ENCODE measurements at places on chromosomes 11 and 22. TPM values are rescaled to one million over a fixed set of nuclear protein-coding genes. Genes with fewer than 3 reads are reported as not detected.

GRCh38 chr11:20125927-20126326, 34.3 kb downstream of the DBX1 start:
- no peak overlapping the region for H3K27ac ChIP-seq
- H3K4me1 ChIP-seq = no peaks in the 10 kb centered on the region
- H3K4me3 ChIP-seq = no peak overlapping the region
- DNase-seq = no peak

DNA sequence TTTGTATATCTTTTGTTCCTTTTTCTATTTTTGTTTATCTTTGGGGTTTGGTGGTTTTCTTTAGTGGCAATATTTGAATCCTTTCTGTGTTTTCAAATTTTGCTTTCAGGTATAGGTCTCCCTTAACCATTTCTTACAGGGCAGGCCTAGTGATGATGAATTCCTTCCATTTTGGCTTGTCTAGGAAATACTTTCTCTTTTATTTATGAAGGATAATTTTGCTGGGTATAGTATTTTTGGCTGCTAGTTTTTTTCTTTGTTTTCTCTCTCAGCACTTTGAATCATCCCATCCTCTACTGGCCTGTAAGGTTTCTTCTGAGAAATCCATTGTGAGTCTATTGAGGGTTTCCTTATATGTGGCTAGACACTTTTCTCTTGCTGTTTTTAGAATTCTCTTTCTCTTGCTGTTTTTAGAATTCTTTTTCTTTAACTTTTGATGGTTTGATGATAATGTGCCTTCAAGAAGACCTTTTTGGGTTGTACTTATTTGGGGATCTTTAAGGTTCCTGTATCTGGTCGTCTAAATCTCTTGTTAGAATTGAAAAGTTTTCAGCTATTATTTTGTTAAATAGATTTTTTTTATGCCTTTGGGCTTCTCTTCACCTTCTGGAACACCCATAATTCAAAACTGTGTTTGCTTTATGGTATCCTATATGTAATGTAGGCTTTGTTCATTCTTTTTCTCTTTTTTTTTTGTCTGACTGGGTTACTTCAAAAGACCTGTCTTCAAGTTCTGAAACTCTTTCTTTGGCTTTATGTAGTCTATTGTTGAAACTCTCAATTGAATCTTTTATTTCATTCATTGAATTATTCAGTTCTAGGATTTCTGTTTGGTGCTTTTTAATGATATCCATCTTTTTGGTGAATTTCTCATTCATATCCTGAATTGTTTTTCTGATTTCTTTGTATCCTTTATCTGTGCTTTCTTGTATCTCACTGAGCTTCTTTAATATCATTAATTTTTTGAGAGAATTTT, 24.5 kb downstream of the CFAP300 start:
- DNase-seq = no peak
- no peak overlapping the region for H3K4me3 ChIP-seq
- H3K27ac ChIP-seq = no peak overlapping the region
- H3K4me1 ChIP-seq = no peaks in the 10 kb centered on the region

DNA sequence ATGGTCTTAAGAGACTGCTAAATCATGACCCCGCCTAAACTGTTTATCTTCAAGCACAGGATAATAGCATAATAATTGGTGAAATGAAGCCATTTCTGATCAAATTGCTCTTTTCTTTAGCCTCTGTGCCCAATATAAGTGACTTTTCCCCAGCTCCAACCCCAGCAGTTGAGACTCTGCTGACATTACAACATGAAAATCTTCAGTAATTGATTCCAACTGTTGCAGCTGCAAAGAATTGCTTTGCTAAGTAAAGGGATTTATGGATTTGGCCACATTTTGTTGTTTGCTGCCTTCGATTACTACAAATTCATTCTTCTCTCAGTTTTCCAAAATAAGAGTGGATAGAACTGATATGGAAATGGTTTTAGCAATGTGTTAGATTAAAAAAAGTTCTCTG, 576.7 kb upstream of the LRRC4C start:
- no peak overlapping the region for H3K27ac ChIP-seq
- no peaks in the 10 kb centered on the region for H3K27me3 ChIP-seq
- H3K36me3 ChIP-seq = no peaks in the 10 kb centered on the region
- H3K4me1 ChIP-seq = no peaks in the 10 kb centered on the region
- H3K4me3 ChIP-seq = no peak overlapping the region
- DNase-seq = no peak

DNA sequence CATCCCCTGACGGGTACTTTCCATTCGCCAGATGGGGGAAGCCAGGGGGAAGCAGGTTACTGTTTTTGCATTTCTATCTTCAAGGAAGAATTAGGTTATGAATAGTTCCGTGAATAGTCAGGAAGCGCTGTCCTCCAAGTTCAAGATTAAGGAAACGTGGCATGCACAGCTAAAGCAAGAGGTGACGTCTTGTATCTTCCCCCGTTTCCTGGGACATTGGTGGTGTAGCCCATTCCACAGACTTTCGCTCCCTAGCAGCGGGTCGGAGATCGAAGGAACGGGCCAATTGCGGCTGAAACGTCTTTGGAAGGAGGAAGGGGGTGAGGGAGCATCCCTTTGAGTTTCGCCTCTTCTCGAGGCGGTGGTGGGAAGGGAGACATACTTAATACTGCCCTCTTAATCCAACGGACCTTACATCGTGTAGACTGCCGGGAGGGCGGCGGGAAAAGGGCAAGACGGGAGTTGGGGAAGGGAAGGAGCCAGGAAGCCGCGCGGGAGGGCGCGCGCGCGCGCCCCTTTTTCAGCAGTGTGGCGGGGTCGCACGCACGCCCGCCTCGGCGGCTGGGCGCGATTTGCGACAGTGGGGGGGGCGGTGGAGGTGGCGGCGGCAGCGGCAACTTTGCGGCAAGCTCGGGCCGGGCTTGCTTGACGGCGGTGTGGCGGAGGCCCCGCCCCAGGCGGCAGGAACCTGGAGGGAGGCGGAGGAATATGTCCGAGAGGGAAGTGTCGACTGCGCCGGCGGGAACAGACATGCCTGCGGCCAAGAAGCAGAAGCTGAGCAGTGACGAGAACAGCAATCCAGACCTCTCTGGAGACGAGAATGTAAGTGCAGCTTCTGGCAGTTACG, at the start of gene EED:
EED (plus strand) TSS at position 232 of the 847 bp plus-strand sequence; CDS start at position 709, 477 bp downstream.
- no peaks in the 10 kb centered on the region for H3K36me3 ChIP-seq
- H3K27ac ChIP-seq = peak within 1 kb of the TSS; percentile 100
- peaks cover 8% of the 10 kb centered on the region for H3K4me1 ChIP-seq
- DNase-seq = peak; percentile 79

DNA sequence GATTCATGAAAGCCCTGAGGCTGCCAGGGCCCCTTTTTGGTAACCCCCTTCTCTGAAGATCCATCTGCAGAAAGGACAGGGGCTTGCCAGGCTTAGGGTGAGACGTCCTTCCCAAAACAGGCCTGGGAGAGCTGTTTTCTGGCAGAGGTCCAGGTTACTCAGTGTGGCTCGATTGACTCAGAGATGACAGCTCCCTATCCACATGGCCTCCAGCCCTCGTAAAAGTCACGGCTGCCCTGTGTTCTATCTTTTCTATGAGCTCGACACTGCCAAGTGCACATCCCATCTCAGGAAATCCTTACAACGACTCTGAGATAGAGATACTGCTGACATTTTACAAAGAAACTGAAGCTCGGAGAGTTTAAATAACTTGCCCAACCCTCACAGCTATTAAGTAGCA, 20.4 kb downstream of the ADAMTS8 start:
- H3K27me3 ChIP-seq = no peaks in the 10 kb centered on the region
- DNase-seq = no peak
- H3K27ac ChIP-seq = no peak overlapping the region
- no peak overlapping the region for H3K4me3 ChIP-seq

DNA sequence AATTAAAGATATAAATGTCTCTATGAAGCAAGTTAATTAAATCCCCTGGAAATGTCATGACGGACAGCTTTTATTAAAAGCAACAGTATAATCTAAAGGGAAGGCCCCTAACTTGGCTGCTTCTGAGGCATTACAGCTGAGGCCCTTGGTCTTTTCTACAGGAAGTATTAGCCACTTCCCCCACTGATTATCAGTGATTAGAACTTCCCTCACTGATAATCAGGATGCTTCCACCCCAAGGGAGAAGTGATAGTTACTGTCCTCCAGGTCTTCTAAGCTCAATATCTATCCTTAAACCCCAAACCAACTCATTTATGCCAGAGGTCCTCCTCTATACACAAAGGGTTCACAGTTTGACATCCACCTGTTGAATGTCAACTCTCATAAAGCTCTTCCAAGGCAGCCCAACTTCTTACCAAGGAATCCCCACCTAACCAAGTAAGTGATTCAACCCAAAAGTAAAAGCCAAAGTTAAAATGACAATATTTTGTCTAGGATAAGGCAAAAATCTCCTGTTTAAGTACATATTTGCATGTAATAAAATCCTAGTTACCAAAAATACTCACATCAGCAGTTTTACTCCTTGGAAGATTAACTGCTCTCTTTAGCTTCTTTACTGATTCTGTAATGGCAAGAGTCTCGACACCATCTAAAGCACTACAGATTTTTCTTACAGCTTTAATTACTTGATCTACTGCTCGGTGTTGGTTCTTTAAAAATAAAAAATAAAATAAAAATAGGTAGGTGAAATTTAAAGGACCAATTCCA, 58.6 kb upstream of the RPS13 start:
- peaks cover 63% of the 10 kb centered on the region for H3K36me3 ChIP-seq
- no peaks in the 10 kb centered on the region for H3K4me1 ChIP-seq
- H3K27ac ChIP-seq = no peak overlapping the region
- DNase-seq = no peak
- H3K4me3 ChIP-seq = no peak overlapping the region

DNA sequence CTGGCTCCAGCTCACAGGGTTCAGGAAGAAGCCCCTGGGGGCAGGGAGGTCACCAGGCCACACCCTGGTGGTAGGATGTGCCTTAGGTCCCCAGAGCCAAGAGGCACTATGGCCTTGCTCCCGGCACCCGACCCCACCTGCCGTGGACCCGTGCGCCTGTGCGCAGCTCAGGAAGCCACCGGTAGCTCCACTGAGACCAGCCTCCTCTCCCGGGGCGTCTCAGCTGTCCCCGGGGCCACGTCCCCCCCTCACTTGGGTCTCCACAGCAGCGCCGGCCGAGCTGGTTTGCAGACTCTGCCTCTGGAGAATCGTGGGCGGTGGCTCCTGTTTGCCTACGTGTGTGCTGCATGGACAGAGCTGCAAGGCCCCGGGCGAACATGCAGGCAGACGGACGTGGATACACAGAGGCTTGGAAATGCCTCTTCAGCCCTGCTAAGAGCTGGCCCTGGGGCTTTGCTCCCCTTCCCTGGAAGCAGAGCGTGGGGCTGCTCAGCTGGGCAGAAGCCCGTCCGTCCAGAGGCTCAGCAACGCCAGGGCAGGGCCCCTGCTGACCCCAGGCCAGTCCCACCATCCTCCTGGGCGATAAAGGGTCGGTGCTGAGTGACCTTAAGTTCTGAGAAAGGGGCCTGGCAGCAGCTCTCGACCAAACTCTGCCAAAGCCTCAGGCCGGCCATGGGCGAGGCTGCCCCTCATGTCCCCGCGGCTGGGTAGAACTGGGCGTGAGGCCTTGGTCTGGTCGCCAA, 15.3 kb upstream of the MUC5B start:
- H3K36me3 ChIP-seq = no peaks in the 10 kb centered on the region
- no peak overlapping the region for H3K4me3 ChIP-seq
- H3K4me1 ChIP-seq = no peaks in the 10 kb centered on the region
- DNase-seq = no peak
- no peaks in the 10 kb centered on the region for H3K27me3 ChIP-seq
- H3K27ac ChIP-seq = no peak overlapping the region

DNA sequence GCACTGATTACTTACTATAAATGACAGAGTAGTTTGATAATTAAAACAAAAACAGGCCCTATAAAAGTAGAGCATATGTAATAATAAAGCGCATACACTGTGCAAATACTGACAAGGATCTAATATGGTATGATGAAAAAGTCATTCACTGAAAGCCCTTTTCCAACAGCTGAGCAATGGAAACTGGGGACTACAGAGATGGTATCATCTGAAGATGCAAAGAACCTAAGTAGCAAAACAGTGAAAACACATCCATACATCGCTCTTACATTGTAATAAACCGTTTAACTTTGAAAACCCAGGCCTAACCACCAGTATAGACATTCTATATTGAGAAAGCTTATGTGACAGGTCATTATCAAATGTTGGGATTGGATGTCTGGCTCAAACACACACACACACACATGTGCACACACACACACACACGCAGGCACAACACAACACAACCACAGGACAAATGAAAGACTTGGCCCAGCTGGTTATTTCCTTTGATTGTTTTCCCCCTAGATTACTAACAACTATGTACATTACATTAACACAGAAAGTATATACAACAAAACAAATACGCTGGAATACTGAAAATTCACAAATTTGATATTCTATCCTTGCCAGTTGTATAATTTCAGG, 119.5 kb downstream of the APOL5 start:
- no peak overlapping the region for H3K27ac ChIP-seq
- no peaks in the 10 kb centered on the region for H3K36me3 ChIP-seq
- H3K4me1 ChIP-seq = peaks cover 79% of the 10 kb centered on the region
- no peaks in the 10 kb centered on the region for H3K27me3 ChIP-seq
- DNase-seq = no peak
- H3K4me3 ChIP-seq = no peak overlapping the region

- peak overlapping the region; percentile 97 for H3K27ac ChIP-seq
- DNase-seq = peak; percentile 39
- H3K4me3 ChIP-seq = peak overlapping the region; percentile 73
- no peaks in the 10 kb centered on the region for H3K4me1 ChIP-seq
- no peaks in the 10 kb centered on the region for H3K27me3 ChIP-seq
Measured at GRCh38 chr11:77065878-77066228, 918 bp upstream of the CAPN5 start.

GRCh38 chr11:89625171-89625570, 84.9 kb upstream of the TRIM77 start:
- no peak for DNase-seq
- H3K4me1 ChIP-seq = no peaks in the 10 kb centered on the region

DNA sequence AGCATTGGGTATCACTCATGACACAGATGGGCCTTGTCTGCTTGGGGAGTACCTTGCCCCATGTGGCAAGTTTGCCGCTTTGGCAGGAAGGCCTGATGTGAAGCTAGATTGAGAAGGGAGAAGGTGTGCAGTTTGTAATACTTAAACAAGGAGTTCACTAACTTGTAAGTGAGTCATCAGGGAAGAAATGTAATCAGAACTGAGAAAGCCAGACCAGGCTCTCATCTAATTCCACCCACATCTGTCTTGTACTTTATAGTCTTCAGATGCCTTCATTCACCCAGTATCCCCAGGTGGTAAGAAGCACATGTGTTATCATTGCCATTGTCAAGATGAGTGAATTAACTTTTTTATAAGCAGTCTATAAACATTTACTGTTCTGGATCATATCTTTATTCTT, 116.0 kb upstream of the DDI1 start:
- DNase-seq = no peak
- H3K4me1 ChIP-seq = no peaks in the 10 kb centered on the region
- no peaks in the 10 kb centered on the region for H3K36me3 ChIP-seq
- no peak overlapping the region for H3K4me3 ChIP-seq
- H3K27me3 ChIP-seq = no peaks in the 10 kb centered on the region
- no peak overlapping the region for H3K27ac ChIP-seq

Gene VWCE
- 1.3 TPM for total RNA-seq

Gene TRIM44
- 41.7 TPM for total RNA-seq

Gene CALCA
- not detected for total RNA-seq

Gene KRTAP5-9
- total RNA-seq = 0.60 TPM

Gene DCDC1
- total RNA-seq = 1.2 TPM

Measured in tibial nerve (tissue), 4 donors.